Upper lobe of left lung (tissue), 6 donors: ENCODE measurements at places on chromosomes 7 and 10. TPM values are rescaled to one million over a fixed set of nuclear protein-coding genes. Genes with fewer than 3 reads are reported as not detected.

DNA sequence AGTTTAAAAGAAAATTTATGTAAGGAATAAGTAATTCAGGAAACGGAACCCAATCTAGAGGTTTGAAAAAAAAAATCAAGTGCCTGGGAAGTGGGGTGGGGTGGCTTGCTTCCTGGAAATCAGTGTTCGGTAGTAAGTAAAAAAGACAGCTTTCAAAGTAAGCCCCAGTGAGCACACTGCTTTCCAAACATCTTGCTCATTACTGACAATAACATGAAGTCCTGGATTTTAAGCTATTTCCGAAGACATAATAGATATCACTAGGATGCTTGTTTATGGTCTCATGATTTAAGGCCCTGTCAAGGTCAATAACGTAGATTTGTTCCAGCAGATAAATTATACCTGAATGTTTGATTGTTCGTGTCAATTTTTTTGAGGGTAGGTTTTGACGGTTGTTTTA lies 1.3 kb downstream of the STAMBPL1 start:
- DNase-seq, result no peak
- H3K4me3 ChIP-seq, result peak overlapping the region; percentile 75
- peaks cover 16% of the 10 kb centered on the region for H3K4me1 ChIP-seq
- H3K27me3 ChIP-seq, result no peaks in the 10 kb centered on the region
- H3K27ac ChIP-seq, result peak overlapping the region; percentile 93

DNA sequence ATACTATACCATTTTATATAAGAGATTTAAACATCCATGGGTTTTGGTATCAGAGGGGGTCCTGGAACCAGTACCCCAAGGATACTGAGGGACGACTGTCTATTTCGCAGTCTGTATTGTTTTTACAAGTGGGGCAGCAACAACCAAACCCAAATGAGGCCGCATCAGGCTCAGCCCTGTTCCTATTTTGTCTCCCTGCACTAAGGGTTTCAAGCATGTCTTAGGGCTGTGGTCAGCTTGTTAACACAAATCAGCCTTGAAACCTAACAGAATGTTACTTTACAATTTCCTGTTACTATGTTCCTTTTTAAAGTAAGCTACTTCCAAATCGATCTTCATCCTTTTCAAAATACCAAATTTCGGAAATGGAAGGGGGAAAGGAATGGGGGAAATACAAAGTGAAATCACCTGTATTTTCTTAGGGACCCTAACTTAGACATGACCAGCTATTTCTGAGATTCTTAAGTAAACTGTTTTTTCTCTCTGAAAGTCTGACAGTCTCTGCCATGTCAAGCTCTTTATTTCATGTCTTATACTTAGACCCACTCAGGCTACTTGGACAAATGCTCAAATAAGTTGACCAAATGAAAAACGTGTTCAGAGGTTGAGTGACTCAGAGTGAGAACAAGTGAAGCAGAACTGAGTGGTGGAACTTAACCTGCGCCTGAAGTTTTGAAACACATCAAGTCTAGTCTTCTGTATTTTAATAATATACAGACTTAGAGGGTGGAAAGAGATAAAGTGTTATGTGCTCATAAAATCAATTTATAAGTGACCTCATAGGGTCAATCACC lies 75.8 kb downstream of the C1GALT1 start:
- H3K36me3 ChIP-seq, result no peaks in the 10 kb centered on the region
- H3K27ac ChIP-seq, result peak overlapping the region; percentile 21
- H3K4me1 ChIP-seq, result peaks cover 11% of the 10 kb centered on the region

DNA sequence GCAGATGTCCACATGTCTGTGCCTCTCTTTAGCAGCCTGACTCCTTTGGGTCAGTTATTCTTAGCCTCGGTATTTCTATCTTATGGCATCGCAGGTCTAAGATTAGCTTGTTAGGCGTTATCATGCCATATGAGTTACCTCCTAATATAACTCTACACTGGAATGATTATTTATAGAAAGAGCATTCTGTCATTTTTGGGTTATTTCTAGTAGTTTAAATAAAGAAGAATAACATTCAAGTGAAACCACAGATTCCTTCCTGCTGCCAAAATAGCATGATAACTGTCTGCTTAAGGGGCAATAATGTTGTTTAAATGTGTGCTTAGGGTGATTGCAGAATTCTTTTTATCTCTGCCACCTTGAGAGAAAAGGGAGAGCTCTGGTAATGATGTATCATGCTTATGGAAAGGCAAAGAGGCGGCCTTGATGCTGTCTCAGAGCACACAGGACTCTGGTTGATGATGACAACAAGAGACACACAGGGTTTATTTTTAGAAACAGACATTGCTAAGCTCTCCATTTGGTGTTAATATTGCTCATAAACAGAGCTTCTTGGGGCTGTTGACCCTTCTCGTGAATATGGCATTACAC lies 10.4 kb downstream of the HDAC9 start:
- peaks cover 13% of the 10 kb centered on the region for H3K4me1 ChIP-seq
- no peak overlapping the region for H3K27ac ChIP-seq
- H3K36me3 ChIP-seq, result no peaks in the 10 kb centered on the region
- no peak for DNase-seq
- no peak overlapping the region for H3K4me3 ChIP-seq

DNA sequence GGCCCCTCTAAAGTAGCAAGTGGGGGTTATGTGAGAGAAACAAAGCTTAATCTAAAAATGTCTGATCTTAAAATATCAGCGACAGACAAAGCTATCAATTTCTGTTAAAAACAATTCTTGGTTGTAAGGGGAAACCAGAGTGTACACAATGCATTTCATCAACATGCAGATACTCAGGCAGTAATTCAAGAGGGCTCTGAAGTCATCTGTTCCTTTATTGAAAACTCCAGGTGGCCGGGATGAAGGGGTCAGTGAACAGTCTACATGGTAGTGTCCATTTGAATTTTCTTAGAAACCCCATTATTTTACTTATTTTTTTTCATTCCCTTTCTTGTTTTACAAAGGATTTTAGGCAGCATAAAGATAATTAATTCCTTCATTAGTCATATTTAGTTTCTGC lies 36.7 kb upstream of the BTBD16 start:
- H3K4me1 ChIP-seq, result no peaks in the 10 kb centered on the region
- DNase-seq, result no peak
- H3K27ac ChIP-seq, result no peak overlapping the region
- no peaks in the 10 kb centered on the region for H3K27me3 ChIP-seq
- H3K36me3 ChIP-seq, result peaks cover 90% of the 10 kb centered on the region

DNA sequence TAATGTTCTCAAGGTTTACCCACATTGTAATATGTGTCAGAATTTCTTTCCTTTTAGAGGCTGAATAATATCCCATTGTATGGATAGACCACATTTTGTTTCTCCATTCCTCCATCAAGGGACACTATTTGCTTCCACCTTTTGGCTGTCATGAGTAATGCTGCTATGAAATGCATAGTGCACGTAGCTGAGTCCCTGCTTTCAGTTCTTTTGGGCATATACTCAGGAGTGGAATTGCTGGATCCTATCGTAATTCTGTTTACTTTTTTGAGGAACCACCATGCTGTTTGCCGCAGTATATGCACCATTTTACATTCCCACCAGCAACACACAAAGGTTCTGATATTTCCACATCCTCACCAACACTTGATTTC lies 60.0 kb downstream of the PRF1 start:
- H3K4me1 ChIP-seq, result peaks cover 3% of the 10 kb centered on the region
- H3K27me3 ChIP-seq, result no peaks in the 10 kb centered on the region
- peaks cover 77% of the 10 kb centered on the region for H3K36me3 ChIP-seq
- H3K4me3 ChIP-seq, result no peak overlapping the region
- no peak overlapping the region for H3K27ac ChIP-seq

DNA sequence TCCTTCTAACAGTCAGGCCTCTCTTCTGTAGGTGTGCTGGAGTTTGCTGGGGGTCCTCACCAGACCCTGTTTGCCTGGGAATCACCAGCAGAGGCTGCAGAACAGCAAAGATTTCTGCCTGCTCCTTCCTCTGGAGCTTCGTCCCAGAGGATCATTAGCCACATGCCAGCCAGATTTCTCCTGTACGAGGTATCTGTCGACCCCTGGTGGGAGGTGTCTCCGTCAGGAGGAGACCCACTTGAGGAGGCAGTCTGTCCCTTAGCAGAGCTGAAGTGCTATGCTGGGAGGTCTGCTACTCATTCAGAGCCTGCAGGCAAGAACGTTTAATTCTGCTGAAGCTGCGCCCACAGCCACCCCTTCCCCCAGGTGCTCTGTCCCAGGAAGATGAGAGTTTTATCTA lies 611.1 kb upstream of the COBL start:
- no peak overlapping the region for H3K27ac ChIP-seq
- H3K4me1 ChIP-seq, result no peaks in the 10 kb centered on the region

DNA sequence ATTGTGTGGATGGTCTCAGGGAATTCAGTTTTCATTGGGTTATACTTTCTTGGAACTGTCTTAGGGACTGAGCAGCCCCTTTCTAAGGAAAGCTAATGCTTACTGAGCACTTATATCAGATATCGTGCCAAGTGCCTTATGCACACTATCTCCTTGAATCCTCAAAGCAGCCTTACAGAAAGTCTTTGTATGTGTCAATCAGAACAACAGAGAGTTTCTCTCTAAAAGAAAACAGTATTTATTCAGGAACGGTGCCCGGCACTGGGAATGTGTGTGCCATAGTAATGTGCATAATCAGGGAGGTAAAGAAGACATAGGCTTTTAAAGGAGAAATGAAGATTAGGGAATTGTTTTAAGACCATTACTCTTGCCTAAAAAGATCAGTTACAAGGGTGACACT lies 17.3 kb downstream of the ANTXRL start:
- DNase-seq, result no peak
- no peak overlapping the region for H3K27ac ChIP-seq
- H3K27me3 ChIP-seq, result no peaks in the 10 kb centered on the region
- H3K36me3 ChIP-seq, result no peaks in the 10 kb centered on the region
- no peak overlapping the region for H3K4me3 ChIP-seq
- H3K4me1 ChIP-seq, result no peaks in the 10 kb centered on the region

GRCh38 chr10:15453926-15454325 lies 82.8 kb upstream of the FAM171A1 start:
- no peak overlapping the region for H3K4me3 ChIP-seq
- no peak for DNase-seq
- H3K27me3 ChIP-seq, result no peaks in the 10 kb centered on the region
- H3K27ac ChIP-seq, result no peak overlapping the region
- no peaks in the 10 kb centered on the region for H3K36me3 ChIP-seq
- no peaks in the 10 kb centered on the region for H3K4me1 ChIP-seq

DNA sequence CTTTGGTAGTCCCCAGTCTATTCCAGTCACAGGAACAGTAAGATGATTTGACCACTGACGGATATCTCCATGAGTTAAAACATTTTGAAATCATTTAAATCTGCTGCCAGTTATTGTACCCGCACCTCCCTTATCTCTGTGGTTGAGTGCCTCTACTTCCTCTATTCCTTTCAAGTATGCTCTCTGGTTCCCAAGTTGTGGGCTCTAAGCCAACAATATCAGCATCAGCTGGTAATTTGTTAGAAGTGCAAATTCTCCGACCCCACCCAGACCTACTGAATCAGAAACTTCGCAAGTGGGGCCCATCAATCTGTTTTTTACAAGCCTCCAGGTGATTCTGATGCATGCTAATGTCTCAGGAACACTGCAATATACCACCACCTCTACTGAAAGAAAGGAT lies 235.5 kb downstream of the CCSER2 start:
- H3K4me1 ChIP-seq, result peaks cover 5% of the 10 kb centered on the region
- no peak overlapping the region for H3K27ac ChIP-seq
- H3K27me3 ChIP-seq, result no peaks in the 10 kb centered on the region
- H3K4me3 ChIP-seq, result no peak overlapping the region
- no peak for DNase-seq
- no peaks in the 10 kb centered on the region for H3K36me3 ChIP-seq

GRCh38 chr10:34716958-34717357 lies 98.1 kb downstream of the PARD3 start:
- no peak overlapping the region for H3K27ac ChIP-seq
- no peak overlapping the region for H3K4me3 ChIP-seq
- no peaks in the 10 kb centered on the region for H3K36me3 ChIP-seq
- no peaks in the 10 kb centered on the region for H3K27me3 ChIP-seq
- DNase-seq, result no peak

DNA sequence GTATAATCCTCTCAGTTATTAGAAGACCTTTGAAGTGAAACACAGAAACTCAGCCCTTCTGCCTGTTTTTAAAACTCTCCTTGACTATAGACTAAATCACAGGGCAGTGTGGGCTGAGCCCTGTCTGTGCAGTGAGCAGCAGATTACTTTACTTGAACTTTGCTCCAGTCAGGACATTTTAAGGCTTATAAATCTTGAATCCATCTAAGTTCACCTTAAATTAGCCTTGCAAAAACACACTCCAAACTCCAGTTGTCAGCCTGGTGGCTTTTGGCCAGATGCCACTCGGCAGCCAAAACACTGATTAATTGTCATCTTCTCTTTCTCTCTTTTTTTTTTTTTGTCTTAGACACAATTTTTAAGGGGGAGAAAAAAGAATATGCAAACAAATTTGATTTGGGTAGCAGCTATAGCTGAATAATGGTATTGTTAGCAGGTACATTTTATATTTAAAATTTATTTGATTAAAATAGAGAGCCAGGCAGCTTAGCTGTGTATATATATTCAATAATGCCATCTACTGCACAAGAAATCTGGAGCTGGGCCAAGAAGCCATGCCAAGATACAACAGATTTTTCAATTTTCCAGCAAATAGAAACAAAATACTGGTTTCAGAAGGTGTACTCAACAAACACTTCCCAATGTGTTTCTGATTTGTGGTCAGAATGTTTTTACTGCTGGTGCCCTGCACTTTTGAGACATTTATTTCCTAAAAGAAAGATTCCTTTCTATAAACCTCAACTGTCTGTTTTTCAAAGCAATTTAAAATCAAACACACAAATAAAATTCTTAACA lies 247.7 kb downstream of the TFEC start:
- no peaks in the 10 kb centered on the region for H3K4me1 ChIP-seq
- H3K27ac ChIP-seq, result no peak overlapping the region
- H3K36me3 ChIP-seq, result no peaks in the 10 kb centered on the region
- no peaks in the 10 kb centered on the region for H3K27me3 ChIP-seq

GRCh38 chr7:132168239-132168638 lies 408.0 kb downstream of the PLXNA4 start:
- no peaks in the 10 kb centered on the region for H3K36me3 ChIP-seq
- H3K27ac ChIP-seq, result no peak overlapping the region
- no peak overlapping the region for H3K4me3 ChIP-seq
- DNase-seq, result no peak
- H3K4me1 ChIP-seq, result no peaks in the 10 kb centered on the region

The CYP3A7 gene
- 1.1 TPM for total RNA-seq

The NUB1 gene
- total RNA-seq, result 72.3 TPM

The ANKRD7 gene
- total RNA-seq, result not detected

The VGF gene
- not detected for total RNA-seq

The MKI67 gene
- total RNA-seq, result 2.2 TPM
